Suprapubic skin (tissue), 4 donors: ENCODE measurements at places on chromosomes 16 and 17. TPM values are rescaled to one million over a fixed set of nuclear protein-coding genes. Genes with fewer than 3 reads are reported as not detected.

- no peak for DNase-seq
- peaks cover 3% of the 10 kb centered on the region for H3K27me3 ChIP-seq
- H3K4me3 ChIP-seq: no peak overlapping the region
- no peaks in the 10 kb centered on the region for H3K36me3 ChIP-seq
- peaks cover 10% of the 10 kb centered on the region for H3K4me1 ChIP-seq
Measured at GRCh38 chr17:49861150-49861884, 13.4 kb upstream of the TAC4 start.

- no peaks in the 10 kb centered on the region for H3K4me1 ChIP-seq
- H3K27ac ChIP-seq: no peak overlapping the region
- no peak for DNase-seq
- no peak overlapping the region for H3K4me3 ChIP-seq
Measured at GRCh38 chr17:4678448-4679026, 25.4 kb downstream of the PELP1 start.

GRCh38 chr17:3903881-3904290, 11.0 kb upstream of the CAMKK1 start:
- H3K36me3 ChIP-seq: no peaks in the 10 kb centered on the region
- no peak overlapping the region for H3K4me3 ChIP-seq
- H3K27ac ChIP-seq: no peak overlapping the region
- H3K4me1 ChIP-seq: no peaks in the 10 kb centered on the region

GRCh38 chr17:42681976-42682721, at the start of gene CNTNAP1:
CNTNAP1 (plus strand) TSS chr17:42682531; CDS start chr17:42682830, 299 bp downstream.
- H3K27me3 ChIP-seq: peaks cover 3% of the 10 kb centered on the region
- H3K27ac ChIP-seq: peak within 1 kb of the TSS; percentile 31
- peaks cover 65% of the 10 kb centered on the region for H3K4me1 ChIP-seq
- no peak for DNase-seq
- peaks cover 2% of the 10 kb centered on the region for H3K36me3 ChIP-seq
- H3K4me3 ChIP-seq: peak within 1 kb of the TSS; percentile 49

DNA sequence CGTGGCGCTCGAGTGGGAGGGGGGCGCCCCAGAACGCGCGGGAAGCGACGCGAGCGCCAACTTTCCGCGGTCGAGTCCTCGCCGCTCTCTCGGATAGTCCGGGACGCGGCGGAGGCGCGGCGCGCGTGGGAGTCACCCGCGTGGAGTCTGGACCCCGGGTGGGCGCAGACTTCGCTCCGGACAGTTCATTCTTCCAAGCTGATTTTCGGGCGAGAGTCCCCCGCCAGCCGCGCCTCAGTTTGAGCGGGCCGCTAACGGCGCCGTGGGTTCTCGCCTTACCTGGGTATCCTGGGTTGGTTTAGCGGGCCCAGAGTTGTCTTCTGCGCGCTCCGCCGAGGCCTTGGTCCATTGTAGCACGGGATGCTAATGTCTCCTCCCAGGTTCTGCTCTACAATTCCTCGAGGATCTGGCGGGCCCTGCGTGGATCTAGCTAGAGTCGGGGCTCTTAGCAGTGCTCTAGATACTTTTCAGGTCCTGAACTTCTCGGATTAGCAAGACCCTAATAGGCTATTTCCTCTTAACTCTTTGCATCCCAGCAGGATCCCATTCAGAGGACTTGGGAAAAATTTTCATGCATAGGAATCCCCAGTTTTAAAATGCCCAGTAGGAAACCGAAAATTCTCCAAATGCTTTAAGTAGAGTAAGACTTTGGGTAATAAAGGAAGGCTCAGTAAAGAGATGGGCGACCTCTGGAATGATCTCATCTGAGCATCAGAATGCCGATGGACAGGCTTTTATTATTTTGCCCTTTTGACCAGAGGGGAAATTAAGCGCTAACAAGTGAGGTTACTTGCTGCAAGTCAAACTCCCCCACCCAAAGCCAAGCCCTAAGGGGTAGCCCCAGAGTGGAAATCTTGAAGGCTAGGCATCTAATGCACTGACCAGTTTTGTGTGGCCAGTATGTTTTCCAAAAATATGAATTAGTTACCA, 537 bp upstream of the GJC1 start:
- no peak for DNase-seq
- peaks cover 17% of the 10 kb centered on the region for H3K4me1 ChIP-seq
- no peak overlapping the region for H3K27ac ChIP-seq
- peaks cover 88% of the 10 kb centered on the region for H3K27me3 ChIP-seq

DNA sequence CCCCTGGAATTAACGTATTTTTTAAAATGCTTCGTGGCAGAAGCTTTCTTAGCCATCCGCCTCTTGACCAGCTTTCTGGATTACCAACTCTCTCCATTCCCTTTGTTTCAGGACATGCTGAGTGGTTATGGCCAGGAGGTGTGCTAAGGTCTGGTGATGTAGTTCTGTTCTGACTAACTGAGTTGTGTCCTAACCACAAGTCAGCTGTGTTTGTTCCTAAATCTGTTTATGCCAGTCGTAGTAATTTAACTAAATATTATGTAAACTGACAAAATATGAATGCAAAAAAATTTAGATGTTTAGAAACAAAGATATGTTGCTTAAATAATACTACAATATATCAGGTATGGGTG, 61.6 kb downstream of the MRTFB start:
- no peak overlapping the region for H3K27ac ChIP-seq
- H3K4me1 ChIP-seq: no peaks in the 10 kb centered on the region
- DNase-seq: no peak

DNA sequence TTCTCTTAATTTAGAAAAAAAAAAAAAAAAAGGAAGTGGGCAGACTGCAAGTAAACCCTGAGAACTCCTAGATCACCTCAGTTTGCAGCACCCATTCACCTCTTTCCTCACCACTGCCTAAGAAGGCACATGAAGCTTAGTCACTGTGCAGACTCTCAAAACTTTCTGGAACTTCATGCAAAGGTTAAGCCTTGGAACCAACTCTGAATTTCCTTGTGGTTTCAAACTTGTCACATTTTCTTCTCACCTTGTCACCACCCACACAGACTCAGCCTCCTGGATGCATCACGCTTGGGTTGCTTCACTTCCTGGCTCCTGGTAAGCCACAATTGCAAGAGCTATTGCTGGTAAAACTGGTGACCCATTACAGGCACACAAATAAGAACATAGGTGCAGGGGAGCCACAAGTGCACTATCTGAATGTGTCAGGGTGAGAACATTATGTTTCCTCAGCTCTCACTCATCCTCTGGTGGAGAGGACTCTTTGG, 15.0 kb upstream of the CPD start:
- no peaks in the 10 kb centered on the region for H3K36me3 ChIP-seq
- DNase-seq: no peak
- H3K27me3 ChIP-seq: no peaks in the 10 kb centered on the region
- H3K4me1 ChIP-seq: no peaks in the 10 kb centered on the region
- H3K27ac ChIP-seq: no peak overlapping the region
- H3K4me3 ChIP-seq: no peak overlapping the region

Gene APOH
- total RNA-seq: not detected
